ENCODE measurements at places on chromosomes 6 and 20.

- no peak for DNase-seq
Observed at GRCh38 chr6:21265730-21266044, 327.9 kb upstream of the SOX4 start.

GRCh38 chr20:35463455-35464300, 8.3 kb downstream of the CEP250 start:
- DNase-seq, result peak; percentile 49

- no peak for DNase-seq
Observed at GRCh38 chr6:12869816-12870432, 153.4 kb downstream of the PHACTR1 start.

DNA sequence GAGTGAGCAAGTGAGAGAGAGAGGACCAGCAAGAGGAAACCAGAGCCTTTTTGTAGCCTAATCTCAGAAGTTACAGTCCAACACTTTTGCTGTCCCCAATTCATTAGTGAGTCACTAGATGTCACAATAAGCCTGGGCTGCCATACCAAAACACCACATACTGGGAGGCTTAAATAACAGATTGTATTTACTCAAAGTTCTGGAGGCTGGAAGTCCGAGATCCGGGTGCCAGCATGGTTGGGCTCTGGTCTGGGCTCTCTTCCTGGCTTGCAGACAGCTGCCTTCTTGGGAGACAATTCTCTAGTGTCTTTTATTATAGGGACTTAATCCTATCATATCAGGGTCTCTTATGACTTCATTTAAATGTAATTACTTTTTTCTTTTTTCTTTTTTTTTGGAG, 50.7 kb upstream of the FERMT1 start:
- DNase-seq, result no peak

- DNase-seq, result peak; percentile 75
Observed at GRCh38 chr6:24919056-24919892, 16.5 kb downstream of the RIPOR2 start.

DNA sequence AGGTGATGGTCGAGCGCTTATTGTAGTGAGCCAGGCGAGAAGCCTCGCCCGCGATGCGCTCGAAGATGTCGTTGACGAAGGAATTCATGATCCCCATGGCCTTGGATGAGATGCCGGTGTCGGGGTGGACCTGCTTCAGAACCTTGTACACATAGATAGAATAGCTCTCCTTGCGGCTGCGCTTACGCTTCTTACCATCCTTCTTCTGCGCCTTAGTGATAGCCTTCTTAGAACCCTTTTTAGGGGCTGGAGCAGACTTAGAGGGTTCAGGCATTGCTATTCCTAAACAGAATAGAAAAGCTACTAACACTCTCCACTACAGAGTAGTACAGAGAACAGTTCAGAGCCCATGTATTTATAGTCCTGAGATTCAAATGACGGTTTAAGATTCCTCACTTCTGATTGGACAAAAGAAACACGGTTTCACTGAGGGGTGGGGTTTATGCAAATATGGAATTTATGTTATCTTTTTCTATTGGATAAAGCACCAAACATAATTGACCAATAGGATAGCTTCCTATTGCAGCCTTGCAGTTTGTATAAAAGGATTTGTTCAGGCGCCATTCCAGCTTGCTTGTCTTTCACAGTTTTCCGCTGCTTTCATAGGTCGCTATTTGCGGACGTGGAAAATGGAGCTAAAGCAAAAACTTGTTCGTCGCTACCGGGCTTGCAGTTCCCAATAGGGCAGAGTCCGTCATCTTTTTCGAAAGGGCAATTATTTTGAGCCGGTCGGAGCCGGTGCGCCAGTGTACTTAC, 43.7 kb upstream of the HFE start:
- peak; percentile 86 for DNase-seq

DNA sequence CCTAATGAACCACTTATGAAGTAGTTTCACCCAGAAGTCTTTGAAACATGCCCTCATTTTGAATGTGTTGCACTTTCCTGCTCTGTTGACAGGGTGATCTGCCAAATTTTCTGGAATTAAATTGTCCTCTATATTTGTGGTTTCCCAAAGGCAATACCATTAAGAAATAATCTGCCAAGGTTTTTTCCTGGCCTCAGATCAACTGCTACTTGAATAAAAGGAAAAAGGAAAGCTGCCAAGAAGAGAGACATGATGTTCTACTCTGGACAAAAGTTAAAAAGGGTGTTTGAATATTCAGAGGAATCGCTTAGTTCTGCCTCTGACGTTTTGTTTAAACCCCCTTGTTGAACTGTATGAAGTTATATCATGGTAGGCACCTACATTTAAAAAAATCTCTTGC, 37.4 kb upstream of the ARMH2 start:
- DNase-seq, result no peak

- no peak for DNase-seq
Observed at GRCh38 chr6:20571261-20571660, 37.0 kb downstream of the CDKAL1 start.

DNA sequence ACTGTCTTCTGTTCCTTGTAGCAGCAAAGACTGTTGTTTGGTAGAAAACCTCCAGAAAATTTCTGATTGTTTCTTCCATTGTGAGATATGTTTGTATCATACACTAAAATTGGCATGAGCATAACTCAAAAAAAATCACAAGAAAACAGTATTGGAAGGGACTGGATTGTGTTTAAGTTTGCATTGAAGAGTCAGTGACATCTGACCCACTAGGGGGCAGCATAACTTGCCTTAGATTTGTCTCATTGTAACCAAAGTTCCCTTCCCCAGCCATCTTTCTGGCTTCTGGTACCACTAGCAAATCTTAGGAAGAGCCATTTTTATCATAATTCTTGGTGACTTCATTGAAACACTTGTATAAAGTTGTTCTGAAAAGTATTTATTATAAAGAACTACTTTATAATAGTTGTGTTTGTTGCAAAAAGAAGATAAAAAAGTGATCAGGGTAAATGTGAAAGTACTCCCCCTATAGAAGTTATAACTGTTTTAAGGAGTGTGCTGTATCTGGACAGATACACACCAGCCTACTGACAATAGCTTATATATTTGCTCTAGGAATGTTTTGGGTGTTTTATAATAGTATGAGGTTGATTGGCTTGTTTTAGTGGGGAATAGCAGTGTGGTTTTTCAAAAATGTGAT, 7.7 kb downstream of the CSTF1 start:
- DNase-seq, result no peak

- DNase-seq, result no peak
Observed at GRCh38 chr6:114940181-114940580, 597.4 kb upstream of the HS3ST5 start.

- DNase-seq, result no peak
Observed at GRCh38 chr6:11129908-11130565, 18.5 kb upstream of the ERVFRD-1 start.

GRCh38 chr6:159999240-159999671, 30.4 kb downstream of the IGF2R start:
- no peak for DNase-seq

GRCh38 chr6:42260972-42261371, 43.3 kb upstream of the MRPS10 start:
- no peak for DNase-seq

GRCh38 chr6:156884306-156884705, 107.1 kb downstream of the ARID1B start:
- DNase-seq, result no peak

DNA sequence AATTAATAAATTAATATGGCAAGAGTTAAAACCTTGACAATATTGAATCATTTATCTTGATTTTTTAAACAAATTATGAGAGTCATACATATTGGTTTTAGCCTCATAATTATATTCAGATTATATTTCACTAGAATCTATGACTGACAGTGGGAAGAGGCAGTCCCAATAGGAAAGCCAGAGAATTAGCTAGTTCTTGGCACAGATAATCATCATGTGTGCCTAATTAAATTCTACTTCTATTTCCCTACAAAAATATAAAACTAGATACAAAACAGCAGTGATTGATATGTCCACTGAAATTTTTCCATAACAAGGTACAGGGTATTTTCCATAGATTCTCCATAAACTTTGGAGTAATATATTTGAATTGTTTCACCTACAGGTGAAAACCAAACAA, 38.6 kb downstream of the COL9A1 start:
- no peak for DNase-seq

- no peak for DNase-seq
Observed at GRCh38 chr6:32862725-32863124, 8.7 kb downstream of the PSMB9 start.

- no peak for DNase-seq
Observed at GRCh38 chr6:34385793-34386195, 6.7 kb downstream of the NUDT3 start.

- no peak for DNase-seq
Observed at GRCh38 chr6:34606477-34607265, 50.5 kb upstream of the SPDEF start.

GRCh38 chr6:162849269-162849668, 121.5 kb downstream of the PACRG start:
- no peak for DNase-seq

GRCh38 chr6:73516514-73517489, 4.0 kb downstream of the EEF1A1 start:
- no peak for DNase-seq

Measured in left hindlimb (tissue), 1 donor.